Activated CD4-positive, alpha-beta T cell treated with anti-CD3 and anti-CD28 coated beads, Interleukin-2, Interleukin-6, amounts not matched to agents 100 ng/mL and 50 ng/mL, durations not matched to agents 16 hours and 8 hours (primary cell): ENCODE measurements at places on chromosomes 1 and 21.

GRCh38 chr1:159598196-159598595 is 10.6 kb downstream of the APCS start:
- DNase-seq, result no peak

DNA sequence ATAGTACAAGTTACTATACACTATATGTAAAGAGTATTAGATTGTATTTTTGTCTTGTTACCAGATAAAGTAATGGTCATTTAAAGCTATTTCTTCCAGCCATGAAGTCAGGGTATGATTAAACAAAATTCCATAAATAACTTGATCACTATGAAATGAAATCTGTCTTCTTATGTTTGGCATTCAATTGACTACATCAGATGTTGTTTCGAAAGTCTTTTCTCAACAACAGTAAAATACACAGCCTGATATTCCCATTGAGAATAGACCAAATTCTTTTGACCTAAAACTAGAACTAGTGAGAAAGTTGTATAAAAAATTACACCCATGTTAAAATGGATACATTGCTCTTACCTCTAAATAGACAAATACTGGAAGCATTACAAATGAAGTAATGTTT is 134.6 kb upstream of the ADAMTS5 start:
- DNase-seq, result no peak

DNA sequence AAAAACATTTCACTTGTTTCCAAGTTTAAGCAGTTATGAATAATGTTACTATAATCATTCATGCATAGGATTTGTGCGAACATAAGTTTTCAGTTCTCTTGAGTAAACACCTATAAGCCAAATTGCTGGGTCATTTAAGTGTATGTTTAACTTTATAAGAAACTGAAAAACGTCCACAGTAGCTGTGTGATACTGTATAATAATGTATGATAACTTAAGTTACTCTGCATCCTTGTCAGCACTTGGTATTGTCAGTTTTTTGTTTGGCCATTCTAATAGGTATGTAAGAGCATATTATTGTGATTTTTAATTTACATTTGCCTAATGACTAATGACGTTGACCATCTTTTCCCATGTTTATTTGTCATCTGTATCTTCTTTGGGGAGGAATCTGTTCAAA is 14.4 kb upstream of the SLC35A3 start:
- DNase-seq, result no peak

DNA sequence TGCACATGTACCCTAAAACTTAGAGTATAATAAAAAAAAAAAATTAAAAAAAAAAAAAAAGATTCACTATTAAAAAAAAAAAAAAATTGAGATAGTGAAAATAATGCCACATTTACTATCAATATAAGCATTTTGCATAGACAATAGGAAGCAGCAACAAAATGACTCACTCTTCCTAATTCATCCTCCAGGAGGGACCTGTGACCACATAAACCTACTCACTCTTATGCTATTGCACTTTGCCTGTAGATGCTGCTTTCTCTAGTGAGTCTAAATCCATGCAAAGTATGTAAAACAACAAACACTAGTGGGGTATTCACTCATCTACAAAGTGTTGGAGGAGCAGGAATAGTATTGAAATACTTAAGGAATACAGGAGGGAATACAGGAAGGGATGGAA is 2.9 kb downstream of the OR10J5 start:
- DNase-seq, result no peak
